ENCODE measurements at places on chromosomes 13 and 19. TPM values are rescaled to one million over a fixed set of nuclear protein-coding genes. Genes with fewer than 3 reads are reported as not detected.

GPR4 gene
- total RNA-seq = not detected

CASP14 gene
- total RNA-seq = under 0.01 TPM

LHFPL6 gene
- total RNA-seq = 7.5 TPM

DACH1 gene
- not detected for total RNA-seq

PINLYP gene
- 0.50 TPM for total RNA-seq

POLR1G gene
- total RNA-seq = 35.5 TPM

PRSS57 gene
- total RNA-seq = not detected

WDR62 gene
- 0.28 TPM for total RNA-seq

NCAN gene
- under 0.01 TPM for total RNA-seq

S1PR4 gene
- total RNA-seq = 0.43 TPM

ATF5 gene
- 6.3 TPM for total RNA-seq

PLPPR3 gene
- under 0.01 TPM for total RNA-seq

UNC13A gene
- total RNA-seq = 0.14 TPM

ERICH6B gene
- not detected for total RNA-seq

PSG1 gene
- total RNA-seq = not detected

ZNF155 gene
- total RNA-seq = 10.4 TPM

ZNF527 gene
- total RNA-seq = 6.6 TPM

IGLON5 gene
- not detected for total RNA-seq

ZSCAN1 gene
- total RNA-seq = not detected

LILRB5 gene
- total RNA-seq = not detected
